ENCODE measurements at places on chromosomes 12 and 14.

- DNase-seq = no peak
These were observed 124.9 kb downstream of the BCAT1 start for GRCh38 chr12:24823808-24824515.

DNA sequence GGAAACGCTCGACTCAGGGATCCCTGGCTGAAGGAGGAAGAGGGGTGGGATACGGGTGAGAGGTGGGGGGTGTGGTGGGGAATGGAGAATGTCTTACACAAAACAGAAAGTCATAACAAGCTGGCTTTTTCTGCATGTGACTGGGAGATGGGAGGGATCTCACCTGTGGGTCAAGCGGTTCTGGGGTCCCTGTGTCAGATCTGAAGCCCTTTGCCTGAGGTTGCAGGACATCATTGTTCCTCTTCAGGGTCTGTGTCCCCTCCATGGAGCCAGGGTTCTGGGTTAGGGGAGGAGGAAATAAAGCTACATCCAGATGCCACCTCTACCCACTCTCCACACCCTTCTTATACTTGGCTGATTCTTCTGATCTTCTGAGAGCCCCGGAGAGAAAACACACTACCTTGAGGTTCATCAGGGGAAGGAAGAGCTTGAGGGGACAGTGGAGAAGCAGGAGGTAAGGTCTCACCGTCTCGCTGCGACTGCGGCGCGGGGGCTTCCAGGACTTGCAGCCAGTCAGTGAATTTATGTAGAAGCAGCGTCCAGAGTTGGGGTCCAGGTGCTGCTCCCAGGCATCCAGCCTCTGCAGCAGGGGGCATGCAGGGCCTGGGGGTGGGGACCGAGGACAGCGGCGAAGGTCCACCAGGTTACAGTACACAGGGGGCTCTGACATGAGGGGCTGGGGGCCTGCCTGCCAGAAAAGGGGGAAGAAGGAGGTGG lies 2.5 kb downstream of the ARHGAP9 start:
- no peak for DNase-seq

DNA sequence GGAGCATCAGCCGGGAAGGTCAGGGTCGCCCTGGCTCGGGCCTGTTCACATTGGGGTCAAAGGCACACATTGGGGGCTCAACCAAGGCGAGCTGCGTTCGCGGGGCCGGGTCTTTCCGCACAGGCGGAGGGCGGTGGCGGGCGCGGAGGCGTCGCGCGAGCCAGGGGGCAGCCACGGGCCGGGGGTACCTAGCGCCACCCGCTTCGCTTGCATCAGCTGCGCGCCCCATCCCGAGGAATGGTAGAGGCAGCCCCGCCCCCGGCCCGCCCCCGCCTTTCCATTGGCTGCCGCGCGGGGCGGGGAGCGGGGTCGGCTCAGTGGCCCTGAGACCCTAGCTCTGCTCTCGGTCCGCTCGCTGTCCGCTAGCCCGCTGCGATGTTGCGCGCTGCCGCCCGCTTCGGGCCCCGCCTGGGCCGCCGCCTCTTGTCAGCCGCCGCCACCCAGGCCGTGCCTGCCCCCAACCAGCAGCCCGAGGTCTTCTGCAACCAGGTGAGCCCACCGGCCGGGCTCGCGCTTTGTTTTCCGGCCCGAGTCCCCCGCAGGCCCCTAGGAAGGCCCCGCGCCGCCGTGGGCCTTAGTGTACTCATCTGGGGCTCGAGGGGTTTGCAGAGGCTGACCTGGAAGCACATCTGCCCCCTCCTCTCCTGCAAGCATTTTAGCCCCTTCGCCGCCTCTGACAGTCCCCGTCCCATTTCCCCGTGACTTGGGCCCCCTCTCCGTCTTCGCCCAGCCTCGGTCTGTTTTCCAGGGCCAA lies at the start of gene ALDH2:
Gene ALDH2 (plus strand): TSS at position 326 of the 754 bp plus-strand sequence. CDS start 50 bp downstream, at position 376.
- DNase-seq = peak; percentile 67

- DNase-seq = peak; percentile 64
These were observed 14.5 kb upstream of the CLEC4A start for GRCh38 chr12:8108808-8109398.

GRCh38 chr12:82665142-82665923 lies 21.4 kb upstream of the TMTC2 start:
- DNase-seq = no peak

DNA sequence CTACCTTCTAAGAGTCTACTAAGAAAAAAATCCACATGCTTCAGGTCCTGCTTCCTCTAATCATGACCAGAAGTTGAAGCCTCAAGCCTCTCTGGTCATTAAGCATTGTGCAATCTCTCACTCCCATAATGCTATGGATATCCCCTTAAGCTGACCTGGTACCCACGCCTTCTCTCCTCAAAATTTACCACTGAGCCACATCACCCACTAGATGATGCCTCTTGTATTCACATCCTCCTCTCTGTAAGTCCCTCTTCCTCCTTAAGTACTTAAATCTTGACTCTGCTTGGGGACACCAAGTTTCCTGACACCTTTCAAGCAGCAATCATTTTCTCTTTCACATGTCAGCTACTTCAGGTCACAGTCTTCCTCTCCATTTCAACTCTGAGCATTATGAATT lies 9.8 kb downstream of the GALNT4 start:
- DNase-seq = no peak

DNA sequence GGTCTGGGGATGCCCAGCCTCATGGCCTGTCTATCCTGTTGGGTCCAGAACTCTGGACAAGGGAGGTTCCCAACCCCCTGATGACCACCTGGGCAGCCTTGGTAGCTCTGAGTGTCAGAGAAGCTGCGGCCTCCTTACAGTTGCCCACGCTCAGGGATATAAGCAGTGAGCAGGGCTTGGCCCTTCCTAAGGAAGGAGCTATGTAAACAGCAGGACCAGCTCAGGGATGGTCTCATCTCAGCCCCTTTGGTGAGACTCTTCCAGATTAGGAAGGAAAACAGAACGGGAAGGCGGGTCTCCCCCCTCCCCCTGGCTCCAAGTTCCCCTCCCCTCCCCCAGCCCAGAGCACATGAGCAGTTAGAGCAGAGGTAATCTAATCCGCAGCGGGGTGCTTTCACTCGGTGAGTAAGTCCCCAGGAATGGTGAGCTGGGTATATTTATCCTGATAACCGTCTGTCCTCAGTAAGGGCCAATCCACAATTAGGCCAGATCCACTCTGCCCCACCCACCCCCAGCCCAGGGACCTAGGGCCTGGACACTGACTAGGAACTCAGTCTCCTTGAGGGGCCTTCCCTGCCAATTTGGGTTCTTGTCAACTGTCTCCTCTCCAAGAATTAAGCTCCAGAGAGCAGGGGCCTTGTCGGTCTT lies 29.5 kb upstream of the RPLP0 start:
- no peak for DNase-seq

DNA sequence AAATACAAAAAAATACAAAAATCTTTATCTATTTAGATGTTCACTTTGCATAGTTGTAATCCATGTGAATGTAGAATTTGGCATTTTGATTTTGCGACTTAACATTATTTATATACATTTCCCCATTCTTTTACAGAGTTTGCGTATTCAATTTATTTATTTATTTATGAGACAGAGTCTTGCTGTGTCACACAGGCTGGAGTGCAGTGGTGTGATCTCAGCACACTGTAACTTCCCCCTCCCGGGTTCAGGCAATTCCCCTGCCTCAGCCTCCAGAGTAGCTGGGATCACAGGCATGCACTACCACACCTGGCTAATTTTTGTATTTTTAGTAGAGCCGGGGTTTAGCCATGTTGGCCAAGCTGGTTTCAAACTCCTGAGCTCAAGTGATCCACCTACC lies 25.3 kb upstream of the STRN3 start:
- DNase-seq = no peak

GRCh38 chr14:68728342-68729106 lies 64.3 kb downstream of the ZFP36L1 start:
- DNase-seq = no peak

GRCh38 chr12:614411-614970 lies 48.8 kb downstream of the NINJ2 start:
- no peak for DNase-seq

DNA sequence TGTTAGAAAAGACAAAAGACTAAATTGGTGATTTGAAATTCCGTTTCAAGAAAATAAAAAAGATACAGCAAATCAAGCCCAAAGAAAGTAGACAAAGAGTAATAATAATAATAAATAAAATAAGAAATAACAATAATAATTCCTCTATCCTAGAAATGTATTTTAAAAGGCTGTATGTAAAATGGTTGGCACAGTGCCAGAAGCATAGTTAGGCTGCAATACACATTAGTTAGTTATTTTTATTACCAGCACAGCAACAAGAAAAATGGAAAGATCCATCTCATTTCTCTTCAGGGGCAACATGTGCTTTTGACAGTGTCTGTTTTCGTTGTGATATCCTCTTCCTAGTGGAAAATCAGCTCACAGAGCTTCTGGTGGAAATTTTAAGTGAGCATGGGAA lies 174.1 kb upstream of the TMTC1 start:
- no peak for DNase-seq

GRCh38 chr12:56377310-56377988 lies 14.8 kb upstream of the APOF start:
- no peak for DNase-seq

DNA sequence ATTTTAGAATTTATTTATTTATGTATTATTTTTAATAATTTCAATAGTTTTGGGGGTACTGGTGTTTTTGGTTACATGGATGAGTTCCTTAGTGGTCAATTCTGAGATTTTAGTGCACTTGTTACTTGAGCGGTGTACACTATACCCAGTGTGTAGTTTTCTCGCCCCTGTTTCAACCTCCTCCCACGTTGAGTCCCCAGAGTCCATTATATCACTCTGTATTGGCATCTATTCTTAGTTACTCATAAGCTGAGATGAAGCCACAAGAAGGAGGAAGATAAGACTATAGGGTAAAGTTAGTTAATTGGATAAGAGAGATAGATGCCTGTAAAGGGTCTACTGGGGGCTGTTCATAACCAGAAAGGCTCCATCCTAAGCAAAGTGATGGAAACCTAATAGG lies 4.0 kb downstream of the C1S start:
- no peak for DNase-seq

DNA sequence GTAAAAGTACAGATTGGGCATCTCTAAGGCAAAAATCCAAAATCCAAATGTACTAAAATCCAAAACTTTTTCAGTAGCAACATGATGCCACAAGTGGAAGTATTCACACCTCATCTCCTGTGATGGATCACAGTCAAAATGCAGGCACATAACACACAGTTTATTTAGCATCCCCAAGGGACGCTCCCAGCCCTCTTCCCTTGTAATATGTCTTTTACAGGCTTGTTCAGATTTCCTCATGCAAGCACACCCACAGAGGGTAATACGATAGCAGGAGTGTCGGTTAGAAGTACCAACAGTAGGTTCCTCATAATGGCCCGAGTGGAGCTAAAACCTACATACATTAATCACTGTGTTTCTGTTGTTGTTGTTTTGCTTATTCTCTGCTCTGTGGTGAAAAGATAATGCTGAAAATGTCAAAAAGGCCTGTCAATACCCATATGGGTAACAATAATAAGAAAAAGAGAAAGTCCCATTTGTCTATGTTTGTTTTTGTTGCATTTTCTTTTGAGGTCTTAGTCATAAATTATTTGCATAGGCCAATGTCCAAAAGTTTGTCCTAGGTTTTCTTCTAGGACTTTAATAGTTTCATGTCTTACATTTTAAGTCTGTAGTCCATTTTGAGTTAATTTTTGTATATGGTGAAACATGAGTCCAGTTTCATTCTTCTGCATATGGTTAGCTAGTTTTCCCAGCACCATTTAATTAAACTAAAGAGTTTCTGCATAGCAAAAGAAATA lies 133.1 kb downstream of the LRIG3 start:
- no peak for DNase-seq

- DNase-seq = no peak
These were observed 37.0 kb upstream of the FBXO33 start for GRCh38 chr14:39469094-39469710.

- DNase-seq = peak; percentile 62
These were observed 78.0 kb downstream of the DBX2 start for GRCh38 chr12:44972746-44973421.

GRCh38 chr12:130791629-130792028 lies 47.4 kb downstream of the STX2 start:
- no peak for DNase-seq

DNA sequence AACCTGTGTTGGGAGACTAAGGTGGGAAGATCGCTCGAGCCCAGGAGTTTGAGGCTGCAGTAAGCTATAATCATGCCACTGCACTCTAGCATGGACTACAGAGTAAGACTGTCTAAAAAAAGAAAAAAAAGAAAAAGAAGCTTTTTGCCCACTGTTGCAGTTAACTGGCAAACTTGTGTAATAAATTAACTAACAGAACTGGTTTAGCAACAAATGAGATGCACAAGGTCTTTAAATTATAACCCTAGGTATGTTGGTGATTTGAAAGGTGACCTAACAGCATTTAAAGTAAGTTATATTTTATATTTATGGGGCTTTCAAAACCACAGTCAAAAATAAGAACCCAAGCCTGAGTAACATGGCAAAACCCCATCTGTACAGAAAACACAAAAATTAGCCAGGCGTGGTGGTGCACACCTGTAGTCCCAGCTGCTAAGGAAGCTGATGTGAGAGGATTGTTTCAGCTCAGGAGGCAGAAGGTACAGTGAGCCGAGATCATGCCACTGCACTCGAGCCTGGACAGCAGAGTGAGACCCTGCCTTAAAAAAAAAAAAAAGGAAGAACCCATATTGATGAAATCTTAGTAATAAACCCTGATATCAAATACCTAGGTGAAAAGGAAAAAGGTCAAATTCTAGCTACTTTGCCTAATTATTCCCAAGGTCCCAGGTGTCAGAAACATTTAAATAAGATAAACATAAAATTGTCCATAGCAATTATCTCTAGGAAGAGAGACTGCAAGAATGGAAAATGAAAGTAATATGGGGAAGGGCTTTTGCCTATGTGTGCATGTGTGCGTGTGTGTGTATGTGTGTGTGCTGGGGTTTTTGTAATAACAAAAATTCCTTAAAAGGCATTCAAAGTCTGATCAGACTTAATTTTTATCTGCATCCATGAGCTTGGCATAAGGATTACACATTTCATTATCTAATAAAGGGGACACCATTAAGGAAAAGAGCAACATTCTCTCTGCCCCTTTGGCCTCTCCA lies 15.4 kb downstream of the SYNE2 start:
- no peak for DNase-seq

DNA sequence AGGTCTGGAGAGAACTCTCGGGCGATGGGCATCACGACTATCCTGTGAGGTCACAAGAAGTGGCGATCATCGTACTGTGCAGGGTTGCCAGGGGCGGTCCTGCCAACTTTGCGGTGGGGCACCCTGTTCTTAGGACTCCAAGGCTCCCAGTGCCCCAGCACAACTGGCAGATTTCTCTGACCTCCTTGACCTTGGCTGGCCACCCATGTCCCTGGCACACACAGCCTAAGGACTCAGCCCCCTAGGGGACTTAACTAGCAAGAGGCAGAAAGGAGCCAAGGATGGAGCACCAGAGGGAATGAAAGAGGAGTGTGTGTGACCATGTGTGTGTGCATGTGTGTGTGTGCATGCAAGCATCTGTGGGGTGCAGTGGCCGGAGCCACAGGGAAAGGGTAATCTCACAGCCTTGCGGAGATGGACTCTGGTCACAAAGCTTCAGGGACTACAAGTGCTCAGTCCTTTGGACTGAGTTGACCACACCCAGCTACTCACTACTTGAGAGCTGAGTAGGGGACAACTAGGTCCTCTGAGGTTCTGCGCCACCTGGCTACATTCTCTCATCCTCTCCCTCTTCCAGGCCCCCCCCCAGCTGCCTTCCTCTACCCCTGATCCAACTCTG lies 13.7 kb downstream of the SLC48A1 start:
- DNase-seq = no peak
